Breast epithelium (tissue), 4 donors: ENCODE measurements at places on chromosomes 2 and 18. TPM values are rescaled to one million over a fixed set of nuclear protein-coding genes. Genes with fewer than 3 reads are reported as not detected.

Gene ALKAL2
- 26.4 TPM for total RNA-seq

Gene FEV
- not detected for total RNA-seq

DNA sequence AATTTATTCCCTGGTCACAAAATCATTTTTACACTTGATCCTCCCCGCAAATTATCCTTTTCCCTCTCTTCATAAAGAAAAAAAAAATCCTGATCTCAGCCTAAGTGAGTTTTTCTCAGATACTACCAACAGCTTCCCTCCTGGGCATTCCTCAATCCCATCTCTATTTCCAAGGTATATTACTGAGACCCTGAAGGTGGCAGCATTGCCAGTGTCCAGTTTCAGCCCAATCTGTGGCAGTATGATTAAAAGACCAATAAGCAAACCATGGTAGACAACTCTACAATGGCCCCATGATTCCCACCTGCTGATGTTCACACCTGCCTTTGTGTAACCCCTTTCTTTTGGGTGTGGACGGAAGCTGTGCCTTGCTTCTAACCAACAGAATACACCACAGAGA is 45.1 kb downstream of the CCDC93 start:
- H3K36me3 ChIP-seq: no peaks in the 10 kb centered on the region
- no peaks in the 10 kb centered on the region for H3K27me3 ChIP-seq
- DNase-seq: no peak
- no peaks in the 10 kb centered on the region for H3K4me1 ChIP-seq
- no peak overlapping the region for H3K27ac ChIP-seq

Gene HSBP1L1
- total RNA-seq: 24.6 TPM

GRCh38 chr18:67183398-67183797 is 333.1 kb downstream of the DSEL start:
- DNase-seq: no peak
- H3K27me3 ChIP-seq: no peaks in the 10 kb centered on the region
- no peaks in the 10 kb centered on the region for H3K4me1 ChIP-seq
- H3K4me3 ChIP-seq: no peak overlapping the region

DNA sequence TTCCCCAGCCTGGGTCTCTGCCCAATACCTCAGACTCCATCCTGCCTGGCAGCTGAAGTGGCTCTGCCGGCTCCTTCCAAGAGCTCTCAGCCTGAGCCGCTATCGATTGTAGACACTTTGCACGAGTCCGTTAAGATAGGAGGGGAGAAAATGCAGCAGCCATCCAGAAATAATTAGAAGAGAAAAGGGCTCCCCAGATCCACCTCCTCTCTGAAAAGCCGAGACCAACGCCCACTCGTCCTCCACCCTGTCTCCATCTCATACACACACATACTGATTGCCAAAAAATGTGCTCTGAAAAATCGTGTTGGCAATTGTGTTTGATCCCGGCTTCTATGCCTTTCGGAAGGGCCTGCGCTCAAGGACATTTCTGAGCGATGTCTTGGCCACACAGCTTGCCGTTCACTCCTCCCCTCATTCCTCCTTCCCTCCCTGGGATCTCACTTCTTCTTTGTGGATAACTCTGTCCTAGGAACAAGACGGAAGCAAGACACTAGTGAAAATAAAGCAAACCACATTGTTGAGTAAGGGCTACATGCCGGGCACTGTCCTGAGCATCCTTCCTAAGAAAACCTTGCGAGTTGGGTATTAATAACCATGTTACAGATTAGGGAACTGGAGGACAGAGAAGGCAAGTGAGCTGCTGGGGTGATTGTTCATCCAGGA is 372.8 kb upstream of the MYT1L start:
- DNase-seq: no peak
- no peaks in the 10 kb centered on the region for H3K4me1 ChIP-seq
- H3K4me3 ChIP-seq: no peak overlapping the region

DNA sequence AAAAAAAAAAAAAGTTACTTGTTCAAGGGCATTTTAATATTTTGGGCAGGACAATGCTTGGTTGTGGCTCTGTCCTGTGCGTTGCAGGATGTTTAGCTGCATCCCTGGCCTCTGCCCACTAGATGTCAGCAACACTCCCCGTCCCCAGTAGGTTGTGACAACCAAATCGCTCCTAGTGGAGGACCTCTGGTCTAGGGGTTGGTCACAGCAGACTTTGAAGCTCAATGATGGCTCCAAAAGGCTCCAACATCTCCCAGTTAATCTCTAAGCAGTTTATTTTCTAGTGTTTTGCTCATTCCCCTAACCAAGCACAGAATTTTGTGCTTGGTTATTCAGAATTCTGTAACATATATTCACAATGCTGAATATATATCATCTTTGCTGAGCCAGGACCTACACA is 67.0 kb downstream of the CHRNA1 start:
- no peak for DNase-seq
- no peak overlapping the region for H3K27ac ChIP-seq
- no peak overlapping the region for H3K4me3 ChIP-seq

Gene AQP12B
- not detected for total RNA-seq

Gene IRS1
- total RNA-seq: 22.3 TPM

GRCh38 chr2:112259509-112260294 is 4.9 kb upstream of the ZC3H8 start:
- no peaks in the 10 kb centered on the region for H3K4me1 ChIP-seq
- no peaks in the 10 kb centered on the region for H3K27me3 ChIP-seq
- peak overlapping the region; percentile 17 for H3K4me3 ChIP-seq
- DNase-seq: peak; percentile 84
- no peaks in the 10 kb centered on the region for H3K36me3 ChIP-seq

Gene NR4A2
- total RNA-seq: 29.4 TPM

Gene IFT172
- total RNA-seq: 51.5 TPM

- H3K27ac ChIP-seq: no peak overlapping the region
- H3K4me3 ChIP-seq: no peak overlapping the region
- H3K36me3 ChIP-seq: no peaks in the 10 kb centered on the region
- DNase-seq: no peak
- H3K4me1 ChIP-seq: no peaks in the 10 kb centered on the region
- H3K27me3 ChIP-seq: no peaks in the 10 kb centered on the region
These were observed 678.5 kb downstream of the ARHGAP15 start for GRCh38 chr2:143807671-143808070.

Gene PPP3R1
- total RNA-seq: 32.8 TPM

DNA sequence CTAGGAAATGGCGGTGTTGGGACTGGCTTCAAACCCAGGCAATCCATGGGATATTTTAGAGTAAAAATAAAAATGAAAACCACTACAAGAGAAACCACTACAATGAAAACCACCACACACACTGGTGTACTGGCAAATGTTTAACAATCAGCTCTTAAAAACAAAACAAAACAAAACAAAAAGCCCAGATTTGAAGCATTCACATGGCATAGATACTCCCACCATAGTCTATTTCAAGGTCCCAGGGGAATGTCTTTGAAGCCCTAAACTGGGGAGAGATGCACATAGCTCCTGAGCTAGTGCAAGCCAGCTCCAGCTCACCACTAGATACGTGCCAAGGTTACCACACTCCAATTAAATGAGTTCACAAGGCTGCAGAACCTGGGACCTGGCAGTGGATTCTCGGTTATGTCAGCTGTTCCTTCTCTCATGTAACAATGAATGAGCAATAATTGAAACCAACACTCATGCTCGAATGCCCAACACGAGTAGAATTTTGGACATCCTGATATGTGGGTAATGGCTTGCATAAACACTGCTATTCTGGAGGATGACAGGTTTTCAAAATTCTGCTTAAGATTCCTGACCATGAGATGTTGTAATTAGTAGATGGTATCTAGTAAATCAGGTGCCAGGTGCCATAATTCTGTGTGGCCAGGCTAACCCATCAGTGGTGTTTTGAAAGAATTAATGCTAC is 102.2 kb downstream of the OSBPL6 start:
- no peaks in the 10 kb centered on the region for H3K27me3 ChIP-seq
- DNase-seq: no peak
- no peaks in the 10 kb centered on the region for H3K4me1 ChIP-seq
- H3K36me3 ChIP-seq: no peaks in the 10 kb centered on the region
- no peak overlapping the region for H3K4me3 ChIP-seq

DNA sequence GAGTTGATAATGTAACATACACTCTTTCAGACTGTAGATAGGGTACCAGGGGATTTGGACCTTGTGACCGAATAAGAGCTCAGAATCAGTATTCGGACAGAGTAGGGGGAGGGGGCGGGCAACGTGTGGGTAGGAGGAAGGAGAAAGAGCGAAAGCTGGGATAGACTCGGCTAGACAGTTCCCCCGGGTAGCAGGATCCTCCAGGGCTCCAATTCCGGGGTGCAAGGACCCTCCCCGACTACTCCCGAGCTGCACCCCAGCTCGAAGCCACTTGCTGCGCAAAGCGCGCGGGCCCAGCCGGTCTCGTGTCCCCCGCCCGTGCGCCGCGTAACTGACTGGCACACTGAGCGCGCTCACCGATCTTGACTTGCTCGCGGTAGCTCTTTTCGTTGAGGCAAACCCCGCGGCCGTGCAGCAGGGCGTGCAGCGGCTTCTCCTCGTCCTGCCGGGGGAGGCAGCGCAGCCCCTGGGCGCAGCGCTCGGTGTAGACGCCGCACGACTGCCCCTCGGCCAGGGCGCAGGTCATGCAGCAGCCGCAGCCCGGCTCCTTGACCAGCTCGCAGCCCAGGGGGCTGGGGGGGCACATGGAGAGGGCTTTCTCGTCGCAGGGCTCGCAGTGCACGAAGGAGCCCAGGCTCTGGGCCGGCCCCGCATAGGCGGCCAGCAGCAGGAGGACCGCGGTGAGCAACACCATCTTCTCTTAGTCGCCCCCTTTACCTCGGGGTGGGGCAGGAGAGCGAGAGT is 1.1 kb downstream of the IGFBP5 start:
- peak overlapping the region; percentile 85 for H3K27ac ChIP-seq
- peaks cover 3% of the 10 kb centered on the region for H3K4me1 ChIP-seq
- H3K27me3 ChIP-seq: no peaks in the 10 kb centered on the region
- peak overlapping the region; percentile 69 for H3K4me3 ChIP-seq

DNA sequence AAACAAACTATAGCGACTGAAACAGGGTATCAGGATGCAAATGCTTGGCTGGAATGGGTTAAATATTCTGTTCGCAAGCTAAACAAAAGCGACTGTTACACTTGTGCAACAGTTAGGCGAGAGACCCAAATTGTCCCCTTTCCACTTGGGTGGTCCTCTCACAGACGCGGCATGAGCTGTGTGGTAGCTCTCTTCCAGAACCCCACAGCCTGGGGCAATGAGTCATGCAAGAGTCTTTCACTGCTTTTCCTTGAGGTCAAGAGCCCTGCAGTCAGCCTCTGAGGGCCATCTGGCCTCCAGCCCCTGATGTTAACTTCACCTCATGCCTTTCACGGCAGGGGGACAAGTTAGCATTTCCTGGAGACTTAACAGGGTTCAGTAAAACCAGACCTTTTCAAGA is 25.7 kb downstream of the SULT1C4 start:
- no peak overlapping the region for H3K27ac ChIP-seq
- no peaks in the 10 kb centered on the region for H3K27me3 ChIP-seq
- H3K4me1 ChIP-seq: no peaks in the 10 kb centered on the region
- H3K36me3 ChIP-seq: no peaks in the 10 kb centered on the region

DNA sequence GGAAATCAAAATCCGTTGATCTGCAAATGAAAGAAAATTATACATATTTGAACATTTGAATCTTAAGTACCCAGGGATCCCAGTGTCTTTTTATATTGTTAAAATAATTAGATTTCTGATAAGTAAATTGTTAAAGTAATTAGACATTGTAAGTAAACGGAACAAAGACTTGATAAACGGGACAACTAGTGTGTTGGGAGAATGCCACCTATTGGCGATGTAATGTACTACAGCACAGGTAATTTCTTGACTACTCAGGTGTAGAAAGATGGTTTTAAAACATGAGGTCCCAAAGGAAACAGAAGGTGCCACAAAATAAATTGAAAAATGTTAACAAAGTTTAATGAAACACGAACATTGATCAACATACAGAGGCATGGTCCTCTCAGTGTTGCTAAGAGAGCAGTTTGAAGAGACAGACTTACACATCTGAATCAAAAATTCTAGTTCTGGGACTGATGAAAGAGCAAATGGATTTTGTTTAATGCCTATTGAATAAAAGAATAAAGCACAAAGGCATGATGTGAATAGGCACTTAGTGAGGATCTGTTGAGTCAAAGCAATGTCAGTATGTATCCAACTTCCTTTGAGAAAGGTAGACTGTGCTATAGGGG is 103.4 kb upstream of the RASGRP3 start:
- H3K27ac ChIP-seq: no peak overlapping the region
- H3K4me1 ChIP-seq: no peaks in the 10 kb centered on the region
- DNase-seq: no peak
- no peaks in the 10 kb centered on the region for H3K36me3 ChIP-seq

Gene GPR45
- total RNA-seq: not detected

Gene CPO
- 0.96 TPM for total RNA-seq

- no peak for DNase-seq
- H3K36me3 ChIP-seq: no peaks in the 10 kb centered on the region
- H3K27ac ChIP-seq: peak overlapping the region; percentile 91
- no peaks in the 10 kb centered on the region for H3K27me3 ChIP-seq
- peak overlapping the region; percentile 67 for H3K4me3 ChIP-seq
These were observed 961 bp upstream of the SLC40A1 start for GRCh38 chr2:189581354-189582139.

GRCh38 chr2:47336259-47337238 is 66.4 kb upstream of the MSH2 start:
- H3K4me1 ChIP-seq: peaks cover 5% of the 10 kb centered on the region
- no peak overlapping the region for H3K4me3 ChIP-seq
- no peak overlapping the region for H3K27ac ChIP-seq
- no peaks in the 10 kb centered on the region for H3K36me3 ChIP-seq
- no peak for DNase-seq
- H3K27me3 ChIP-seq: no peaks in the 10 kb centered on the region

DNA sequence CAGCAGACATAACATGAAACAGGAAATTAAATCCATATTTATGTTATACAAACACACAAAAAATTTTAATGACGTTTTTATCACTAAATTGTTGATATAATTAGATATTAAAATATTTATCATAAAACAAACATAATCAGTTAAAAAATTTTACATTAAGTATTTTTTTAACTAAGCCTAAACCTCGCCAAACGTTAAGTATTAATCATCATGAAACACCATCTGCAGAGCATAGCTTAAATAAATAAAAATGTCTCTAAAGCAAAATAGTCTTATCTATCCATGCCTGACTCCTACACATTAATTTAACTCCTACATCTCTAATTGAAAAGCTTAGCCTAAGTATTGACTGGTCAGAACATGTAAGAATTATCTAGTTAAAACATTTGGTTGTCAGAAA is 271.6 kb upstream of the RND3 start:
- no peaks in the 10 kb centered on the region for H3K27me3 ChIP-seq
- H3K36me3 ChIP-seq: no peaks in the 10 kb centered on the region
- H3K27ac ChIP-seq: no peak overlapping the region
- no peak overlapping the region for H3K4me3 ChIP-seq
- H3K4me1 ChIP-seq: no peaks in the 10 kb centered on the region
